Stimulated activated CD8-positive, alpha-beta memory T cell treated with anti-CD3 and anti-CD28 coated beads, Interleukin-4, amount 100 ng/mL, for 4 hours (primary cell): ENCODE measurements at places on chromosomes 4 and X.

- DNase-seq, result no peak
Measured at GRCh38 chr4:148161601-148162000, 280.6 kb downstream of the NR3C2 start.

DNA sequence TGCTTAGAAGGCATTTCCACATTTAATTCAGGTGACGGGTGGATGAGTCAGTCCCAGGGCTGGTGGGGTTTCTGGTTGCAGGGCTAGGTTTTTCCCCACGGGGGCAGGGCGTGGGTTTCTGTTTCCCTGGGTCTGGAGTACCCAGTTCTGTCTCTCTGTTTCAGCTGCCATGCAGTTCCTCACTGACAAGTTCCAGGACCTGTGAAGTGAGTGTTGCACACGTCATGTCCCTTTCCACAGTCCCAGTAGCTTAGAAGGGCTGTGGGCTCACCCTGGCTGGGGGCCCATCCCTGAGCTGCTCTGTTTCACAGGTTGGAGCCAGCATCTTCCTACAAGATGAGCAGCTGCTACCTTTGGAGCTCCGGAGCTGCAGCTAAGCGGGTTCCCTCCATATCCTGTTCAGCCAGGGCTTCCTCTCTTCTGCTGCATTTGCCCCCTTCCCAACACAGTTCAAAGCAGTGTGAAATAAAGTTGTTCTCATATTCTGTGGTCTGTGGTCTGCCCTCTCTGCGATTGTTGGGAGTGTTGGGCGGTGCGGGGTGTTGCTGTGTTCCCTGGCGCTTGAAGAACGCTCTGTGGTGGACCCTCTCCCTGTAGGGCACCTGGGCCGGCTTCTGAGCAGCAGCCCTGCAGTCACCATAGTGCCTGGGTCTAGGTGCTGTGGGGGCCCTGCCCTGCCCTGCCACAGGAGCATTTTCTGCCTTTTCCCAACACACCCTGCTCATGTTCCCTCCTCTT, 3.9 kb downstream of the LOC101059915 start:
- DNase-seq, result peak; percentile 25

DNA sequence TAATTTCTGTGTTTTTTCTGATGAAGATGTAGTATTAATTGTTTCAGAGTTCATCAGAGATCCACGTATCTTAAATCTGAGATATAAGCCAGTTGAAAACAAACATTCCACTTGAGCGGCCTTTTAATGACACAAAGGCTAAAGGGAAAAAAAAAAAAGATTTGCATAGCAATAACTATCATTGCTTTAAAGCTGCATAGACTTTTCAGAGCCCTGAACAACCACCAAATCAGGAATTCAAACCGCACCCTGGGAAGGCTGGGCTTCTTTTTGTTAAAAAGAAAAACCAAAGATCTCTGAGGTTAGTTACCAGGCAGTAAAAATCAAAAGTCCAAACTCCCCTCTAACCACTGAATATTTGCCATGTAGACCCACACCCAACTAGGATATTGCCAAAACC, 206.0 kb downstream of the HHIP start:
- DNase-seq, result no peak

DNA sequence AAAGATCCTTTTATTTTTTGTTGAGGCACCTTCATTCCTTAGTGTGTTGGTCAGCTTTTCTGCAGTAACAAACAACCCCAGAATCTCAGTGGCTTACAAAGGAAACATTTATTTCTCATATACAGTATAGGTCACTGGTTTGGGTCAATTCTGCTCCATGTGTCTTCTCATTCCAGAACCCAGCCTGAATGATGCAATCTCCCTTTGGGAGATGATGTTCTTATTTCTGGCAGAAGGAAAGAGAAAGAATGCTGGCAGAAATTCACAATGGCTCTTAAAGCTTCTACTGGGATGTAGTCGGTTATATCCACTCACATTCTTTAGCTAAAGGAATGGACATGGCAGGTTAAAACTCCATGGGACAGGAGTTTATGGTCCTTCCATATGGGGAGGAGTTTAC, 42.3 kb downstream of the IDS start:
- DNase-seq, result no peak

- DNase-seq, result no peak
Measured at GRCh38 chrX:112961981-112962380, 121.3 kb upstream of the AMOT start.

GRCh38 chr4:68732653-68733466, 62.4 kb upstream of the UGT2B15 start:
- no peak for DNase-seq

- DNase-seq, result no peak
Measured at GRCh38 chrX:49082271-49082871, 2.7 kb upstream of the WDR45 start.

GRCh38 chr4:3313139-3313538, 20.3 kb downstream of the RGS12 start:
- DNase-seq, result no peak

DNA sequence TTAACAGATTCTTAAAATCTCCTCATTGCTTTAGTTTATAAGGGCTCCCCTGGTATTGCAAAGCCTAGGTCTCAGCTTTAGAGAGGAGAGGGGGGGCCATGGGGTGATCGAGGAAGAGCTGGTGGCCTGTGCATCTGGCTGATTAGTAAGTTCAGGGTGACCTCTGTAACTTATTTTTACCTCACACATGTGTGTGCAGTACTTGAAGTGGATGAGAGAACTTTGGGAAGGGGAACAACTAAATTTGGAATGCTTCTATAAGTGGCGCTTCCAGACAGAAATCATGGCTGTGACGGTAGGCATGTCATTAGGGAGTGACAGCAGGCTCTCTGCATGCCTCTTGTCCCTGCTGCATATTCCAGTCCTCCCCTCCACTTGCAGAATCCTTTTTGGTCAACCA, 41.9 kb downstream of the FRAS1 start:
- no peak for DNase-seq

DNA sequence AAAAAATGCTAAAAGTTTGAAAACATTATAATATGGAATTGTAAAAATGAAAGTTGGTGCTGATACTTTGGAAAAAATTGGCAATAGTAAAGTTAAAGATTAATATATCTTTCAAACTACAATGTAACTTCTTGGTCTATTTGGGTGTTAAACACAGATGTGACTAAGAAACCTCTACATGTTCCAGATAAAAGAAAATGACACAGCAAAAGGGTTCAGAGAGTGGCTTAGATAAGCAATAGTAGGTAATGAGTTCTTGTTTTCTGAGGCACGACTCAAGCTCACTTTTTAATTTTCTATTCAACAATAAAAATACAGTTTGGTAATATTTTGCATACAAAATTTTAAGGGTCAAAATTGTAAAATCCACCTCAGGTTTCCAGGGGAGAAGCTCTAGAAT, 292.7 kb downstream of the GALNTL6 start:
- no peak for DNase-seq

- no peak for DNase-seq
Measured at GRCh38 chr4:162457071-162457865, 293.5 kb upstream of the FSTL5 start.

DNA sequence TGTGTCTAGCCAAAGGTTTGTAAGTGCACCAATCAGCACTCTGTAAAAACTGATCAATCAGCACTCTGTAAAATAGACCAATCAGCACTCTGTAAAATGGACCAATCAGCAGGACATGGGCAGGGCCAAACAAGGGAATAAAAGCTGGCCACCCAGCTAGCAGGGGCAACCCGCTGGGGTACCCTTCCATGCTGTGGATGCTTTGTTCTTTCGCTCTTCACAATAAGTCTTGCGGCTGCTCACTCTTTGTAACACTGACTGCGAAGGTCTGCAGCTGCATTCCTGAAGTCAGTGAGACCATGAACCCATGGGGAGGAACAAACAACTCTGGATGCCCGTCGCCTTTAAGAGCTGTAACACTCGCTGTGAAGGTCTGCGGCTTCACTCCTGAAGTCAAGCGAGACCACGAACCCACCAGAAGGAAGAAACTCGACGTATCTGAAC, 14.3 kb downstream of the HNRNPDL start:
- DNase-seq, result no peak

GRCh38 chrX:47172549-47172948, 21.1 kb upstream of the UBA1 start:
- no peak for DNase-seq

GRCh38 chr4:80124246-80125211, 51.5 kb upstream of the ANTXR2 start:
- DNase-seq, result no peak

DNA sequence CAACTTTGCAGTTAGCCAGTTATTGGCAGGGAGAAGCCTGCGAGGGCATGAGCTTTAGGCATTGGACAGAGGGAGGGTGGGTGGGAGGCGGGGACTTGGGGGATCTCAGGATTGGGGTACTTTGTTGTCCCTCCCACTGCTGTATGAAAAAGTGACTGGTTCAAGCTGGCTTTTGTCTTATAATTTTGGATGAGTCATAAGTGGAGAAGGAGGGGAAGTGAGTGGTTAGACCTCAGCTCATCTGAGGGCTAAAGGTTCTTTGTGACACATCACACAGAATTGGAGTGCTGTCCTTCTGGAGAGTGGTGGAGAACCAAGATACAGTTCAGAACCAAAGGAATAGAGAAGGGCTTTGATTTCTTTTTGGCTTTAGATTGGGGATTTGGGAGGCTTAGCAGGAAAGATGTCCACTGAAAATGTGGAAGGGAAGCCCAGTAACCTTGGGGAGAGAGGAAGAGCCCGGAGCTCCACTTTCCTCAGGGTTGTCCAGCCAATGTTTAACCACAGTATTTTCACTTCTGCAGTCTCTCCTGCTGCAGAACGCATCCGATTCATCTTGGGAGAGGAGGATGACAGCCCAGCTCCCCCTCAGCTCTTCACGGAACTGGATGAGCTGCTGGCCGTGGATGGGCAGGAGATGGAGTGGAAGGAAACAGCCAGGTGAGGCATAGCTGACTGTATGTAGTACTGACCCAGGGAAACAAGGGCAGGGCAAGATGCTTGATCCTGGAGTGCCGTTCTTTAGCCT, at the start of gene SLC4A4:
TSS of gene SLC4A4 (plus strand) at position 175 of the 748 bp plus-strand sequence.
- DNase-seq, result no peak

- no peak for DNase-seq
Measured at GRCh38 chr4:169993531-169993930, 32.7 kb downstream of the MFAP3L start.

GRCh38 chrX:44344687-44345086, 1.2 kb upstream of the EFHC2 start:
- DNase-seq, result no peak

DNA sequence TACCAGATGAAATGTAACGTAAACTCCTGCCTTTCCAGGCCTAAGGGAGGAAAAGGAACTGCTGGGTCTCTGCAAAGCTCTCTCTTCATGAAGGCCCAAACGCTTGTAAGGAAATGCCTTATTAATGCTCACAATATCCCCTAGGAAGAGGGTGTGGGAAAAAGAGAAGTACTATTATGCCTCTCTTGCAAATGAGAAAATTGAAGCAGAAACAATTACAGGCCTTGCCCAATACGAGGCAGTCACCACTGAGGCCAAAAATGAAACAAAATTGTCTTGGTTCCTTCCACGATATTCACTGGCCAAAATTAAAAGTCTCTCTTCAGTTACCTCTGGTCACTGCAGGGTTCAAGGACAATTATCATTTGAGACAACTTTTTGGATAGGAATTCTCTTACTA, 3.2 kb downstream of the SCARB2 start:
- DNase-seq, result no peak

DNA sequence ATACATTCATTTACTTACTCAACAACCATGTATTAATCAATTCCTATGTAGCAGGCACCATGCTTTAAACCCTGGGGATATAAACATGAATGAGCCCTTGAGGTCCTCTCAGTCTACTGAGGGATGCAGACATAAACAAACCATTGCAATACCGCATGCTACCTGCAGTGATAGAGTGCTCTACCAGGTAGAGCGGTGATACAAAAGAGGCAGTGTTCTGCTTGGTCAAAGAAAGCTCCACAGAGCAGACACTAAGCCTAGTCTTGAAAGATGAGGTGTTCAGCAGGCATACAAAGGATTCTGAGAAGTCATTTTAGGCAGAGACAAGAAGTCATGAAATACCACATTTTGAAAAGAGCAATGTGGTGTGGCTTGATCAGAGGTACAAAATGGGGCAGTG, 26.9 kb upstream of the AMOT start:
- DNase-seq, result no peak

- no peak for DNase-seq
Measured at GRCh38 chr4:153039542-153040185, 103.5 kb downstream of the FHDC1 start.

DNA sequence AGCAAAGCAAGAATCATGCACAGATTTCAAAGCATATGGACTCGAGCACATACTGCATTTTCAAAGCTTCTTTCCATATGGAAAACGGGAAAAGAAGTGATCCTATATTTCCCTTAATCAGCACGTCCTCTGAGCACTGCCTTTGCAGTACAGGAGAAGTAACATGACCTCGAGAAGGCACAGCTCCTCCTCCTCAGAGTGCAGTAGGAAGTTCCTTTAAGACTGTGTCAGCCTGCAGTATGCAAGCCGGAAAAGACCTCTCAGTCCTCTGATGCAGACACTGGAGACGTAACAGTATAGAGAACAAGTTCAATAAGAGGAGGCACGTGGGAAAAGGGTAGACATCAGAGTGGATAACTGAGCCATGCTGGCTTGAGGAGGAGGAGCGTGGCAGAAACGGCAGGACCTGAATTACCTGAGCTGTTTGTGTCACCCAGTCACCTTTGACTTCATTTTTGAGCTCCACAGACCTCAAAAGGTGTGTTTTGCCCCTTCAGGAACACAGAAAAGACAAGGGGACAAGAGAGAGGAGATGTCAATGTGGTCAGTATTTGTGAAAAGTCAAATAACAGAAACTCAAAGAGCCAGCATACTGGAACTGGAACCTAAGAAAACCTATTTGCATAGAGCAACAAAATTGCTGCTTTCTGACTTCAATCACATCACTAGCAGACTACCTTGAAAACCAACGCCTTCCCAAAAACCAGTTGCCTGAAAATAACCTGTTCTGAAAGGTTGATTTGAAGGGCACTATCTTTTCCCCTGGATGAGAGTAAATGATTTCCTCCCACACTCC, 20.8 kb downstream of the IRF2 start:
- no peak for DNase-seq

- no peak for DNase-seq
Measured at GRCh38 chr4:124529131-124529530, 183.4 kb downstream of the ANKRD50 start.

GRCh38 chr4:152289941-152290340, 246.0 kb downstream of the FBXW7 start:
- DNase-seq, result no peak

- DNase-seq, result no peak
Measured at GRCh38 chrX:42023122-42023521, 99.8 kb upstream of the CASK start.

DNA sequence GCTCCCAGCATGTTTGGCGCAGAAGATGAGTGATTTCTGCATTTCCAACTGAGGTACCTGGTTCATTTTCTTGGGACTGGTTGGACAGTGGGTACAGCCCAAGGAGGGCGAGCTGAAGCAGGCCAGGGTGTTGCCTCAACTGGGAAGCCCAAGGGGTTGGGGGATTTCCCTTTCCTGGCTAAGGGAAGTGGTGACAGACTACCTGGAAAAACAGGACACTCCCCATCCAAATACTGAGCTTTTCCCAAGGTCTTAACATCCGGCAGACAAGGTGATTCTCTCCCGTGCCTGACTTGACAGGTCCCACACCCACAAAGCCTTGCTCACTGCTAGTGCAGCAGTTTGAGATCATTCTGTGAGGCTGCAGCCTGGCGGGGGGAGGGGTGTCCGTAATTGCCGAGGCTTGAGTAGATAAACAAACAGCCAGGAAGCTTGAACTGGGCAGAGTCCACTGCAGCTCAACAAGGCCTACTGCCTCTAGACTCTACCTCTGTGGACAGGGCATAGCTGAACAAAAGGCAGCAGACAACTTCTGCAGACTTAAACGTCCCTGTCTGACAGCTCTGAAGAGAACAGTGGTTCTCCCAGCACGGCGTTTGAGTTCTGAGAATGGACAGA, 307.7 kb upstream of the ARSJ start:
- DNase-seq, result no peak

GRCh38 chr4:86977621-86978184, 42.9 kb downstream of the AFF1 start:
- DNase-seq, result no peak
